ENCODE measurements at places on chromosomes 5 and 9. TPM values are rescaled to one million over a fixed set of nuclear protein-coding genes. Genes with fewer than 3 reads are reported as not detected.

GRCh38 chr9:79568337-79569101 is 3.2 kb upstream of the TLE4 start:
- DNase-seq: no peak

- no peak for DNase-seq
Observed at GRCh38 chr5:119353686-119354366, 2.0 kb upstream of the TNFAIP8 start.

Gene SPINK7
- total RNA-seq: not detected

DNA sequence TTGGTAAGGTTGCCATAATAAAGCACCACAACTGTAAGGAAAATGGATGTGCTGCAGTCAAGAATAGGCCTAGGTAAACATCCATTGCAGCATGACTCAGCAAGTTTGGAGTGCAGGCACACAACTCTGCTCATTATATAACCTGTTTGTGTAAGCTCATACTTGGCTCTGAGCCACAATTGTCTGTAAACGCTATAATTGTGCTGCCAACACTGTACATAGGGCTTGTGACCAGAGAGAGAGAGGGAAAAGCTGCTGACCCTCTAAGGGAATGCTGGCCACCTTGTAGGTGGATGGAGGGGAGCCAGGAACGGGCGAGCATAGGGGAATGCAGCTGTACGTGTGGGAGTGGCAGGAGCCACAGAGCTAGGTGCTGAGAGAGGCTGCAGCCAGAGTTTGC is 2186.5 kb upstream of the ACO1 start:
- no peak for DNase-seq

GRCh38 chr9:114930056-114930812 is at the start of gene TNFSF8:
TSS of gene TNFSF8 (minus strand) at chr9:114930591. CDS start at chr9:114930303, 288 bp downstream.
- DNase-seq: no peak

GRCh38 chr9:132018957-132019405 is 60.7 kb downstream of the MED27 start:
- no peak for DNase-seq

GRCh38 chr5:43616535-43616934 is 13.6 kb downstream of the NNT start:
- no peak for DNase-seq

GRCh38 chr9:84573083-84573482 is 96.4 kb upstream of the NTRK2 start:
- no peak for DNase-seq

DNA sequence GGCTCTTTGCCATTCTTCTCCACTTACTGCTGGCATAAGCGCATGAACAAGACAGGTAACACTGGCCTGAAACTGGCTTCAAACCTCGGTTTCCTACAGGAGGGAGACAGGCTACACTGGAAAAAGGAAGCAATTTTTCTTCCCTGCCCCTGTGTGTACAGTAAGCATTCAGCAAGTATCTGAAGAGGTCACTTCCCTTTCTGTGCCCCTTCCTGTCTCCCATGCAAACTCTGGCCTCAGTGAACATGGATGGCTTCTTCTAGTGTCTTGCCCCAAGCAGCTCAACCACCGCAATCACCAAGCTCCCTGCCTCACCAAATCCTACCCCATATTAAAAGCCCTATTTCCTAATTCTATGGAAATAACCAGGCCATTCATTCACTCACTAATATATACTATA is 42.4 kb downstream of the SERINC5 start:
- DNase-seq: no peak

- DNase-seq: no peak
Observed at GRCh38 chr5:172736508-172737135, 34.4 kb downstream of the DUSP1 start.

Gene PCDH12
- not detected for total RNA-seq

- DNase-seq: no peak
Observed at GRCh38 chr5:93636837-93637236, 53.8 kb downstream of the NR2F1 start.

GRCh38 chr9:37144762-37145161 is 24.4 kb downstream of the ZCCHC7 start:
- no peak for DNase-seq

Gene COL23A1
- not detected for total RNA-seq

GRCh38 chr5:178176791-178177190 is 10.4 kb downstream of the GMCL2 start:
- no peak for DNase-seq

DNA sequence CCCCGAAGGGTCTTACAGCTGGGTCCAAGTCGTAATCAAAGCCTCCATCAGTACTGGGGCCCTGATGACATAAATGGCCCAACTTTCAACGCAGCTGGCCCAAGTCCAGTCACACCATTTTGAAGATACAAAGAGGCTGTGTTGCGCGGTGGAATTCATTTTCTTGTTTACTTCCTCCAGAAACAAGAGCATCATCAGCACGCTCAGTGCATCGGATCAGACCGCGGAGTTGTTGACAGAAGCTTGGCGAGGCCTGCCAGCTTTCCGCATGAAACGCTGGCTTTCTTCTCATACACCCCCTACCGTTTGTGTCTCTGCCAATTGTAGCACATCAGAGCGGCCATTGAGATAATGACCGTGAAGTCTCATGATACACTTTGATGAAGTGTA is 101.7 kb upstream of the SPATA31D4 start:
- no peak for DNase-seq

DNA sequence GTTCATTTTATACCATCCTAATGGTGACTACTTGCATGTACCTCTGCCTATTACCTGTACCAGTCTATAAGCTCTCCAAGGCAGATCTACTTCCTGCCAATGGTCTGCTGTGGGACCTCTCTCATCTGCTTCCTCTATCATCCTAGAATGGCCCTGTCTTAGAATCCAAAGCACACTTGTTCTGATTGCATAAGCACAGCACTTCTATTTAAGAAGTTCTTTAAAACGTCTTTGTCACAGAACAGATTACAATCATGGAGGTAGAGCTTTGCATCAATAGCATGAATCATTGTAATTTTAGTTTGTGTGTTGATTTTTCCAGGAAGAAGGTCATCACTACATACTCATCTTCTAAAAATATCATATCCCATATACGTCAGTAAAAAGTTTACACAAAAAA is 131.8 kb upstream of the ACOT12 start:
- DNase-seq: no peak

Gene RETREG1
- total RNA-seq: 0.83 TPM

Measured in HT-29 (cell line).